ENCODE measurements at places on chromosomes 6 and 20.

DNA sequence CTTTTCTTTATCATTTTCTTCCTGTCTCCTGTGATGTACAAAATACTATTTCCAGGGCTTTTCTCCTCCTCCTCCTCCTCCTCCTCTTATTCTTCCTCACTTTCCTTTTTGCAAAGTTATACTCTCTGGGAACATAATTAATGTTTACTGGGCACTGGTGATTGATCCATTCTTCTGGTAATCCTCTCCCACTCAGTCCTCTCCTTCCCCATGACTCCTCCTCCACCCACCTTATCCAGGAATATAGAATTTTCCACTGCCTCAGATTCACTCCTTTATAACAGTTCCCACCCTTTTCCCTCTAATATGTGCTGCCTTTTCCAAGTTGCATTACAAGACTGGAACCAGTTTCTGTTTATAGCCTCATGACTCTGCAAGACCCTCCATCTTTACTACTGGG is 62.5 kb upstream of the IYD start:
- DNase-seq = no peak

GRCh38 chr20:58012731-58013510 is 215.5 kb downstream of the ANKRD60 start:
- DNase-seq = no peak

- peak; percentile 91 for DNase-seq
These were observed 734 bp downstream of the TPBG start for GRCh38 chr6:82364087-82365015.

DNA sequence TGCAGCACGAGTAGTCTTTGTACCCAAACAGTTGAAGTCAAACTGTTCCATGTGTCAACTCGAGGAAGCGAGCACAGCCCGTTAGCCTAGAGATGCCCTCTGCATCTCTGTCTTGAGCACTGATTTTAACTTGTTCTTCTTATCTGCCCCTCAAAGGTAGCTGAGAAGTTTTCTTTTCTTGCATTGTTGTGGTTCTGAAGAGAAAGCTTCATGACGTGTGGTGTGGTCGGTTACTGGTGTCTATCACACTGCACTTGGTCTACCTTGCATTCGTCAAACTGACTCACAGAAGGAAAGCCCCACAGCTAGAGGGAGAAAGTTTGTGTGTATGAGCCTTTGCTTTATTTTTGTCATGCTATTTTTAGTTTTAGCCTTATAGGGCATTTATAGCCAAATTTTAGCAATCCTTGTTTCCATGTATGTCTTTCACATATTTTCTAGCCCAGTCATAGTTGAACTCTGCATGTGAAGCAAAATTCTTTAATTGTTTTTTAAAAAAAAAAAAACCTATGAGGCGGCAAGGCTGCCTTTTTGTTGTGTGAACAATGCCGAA is 115.1 kb downstream of the JAG1 start:
- peak; percentile 29 for DNase-seq

DNA sequence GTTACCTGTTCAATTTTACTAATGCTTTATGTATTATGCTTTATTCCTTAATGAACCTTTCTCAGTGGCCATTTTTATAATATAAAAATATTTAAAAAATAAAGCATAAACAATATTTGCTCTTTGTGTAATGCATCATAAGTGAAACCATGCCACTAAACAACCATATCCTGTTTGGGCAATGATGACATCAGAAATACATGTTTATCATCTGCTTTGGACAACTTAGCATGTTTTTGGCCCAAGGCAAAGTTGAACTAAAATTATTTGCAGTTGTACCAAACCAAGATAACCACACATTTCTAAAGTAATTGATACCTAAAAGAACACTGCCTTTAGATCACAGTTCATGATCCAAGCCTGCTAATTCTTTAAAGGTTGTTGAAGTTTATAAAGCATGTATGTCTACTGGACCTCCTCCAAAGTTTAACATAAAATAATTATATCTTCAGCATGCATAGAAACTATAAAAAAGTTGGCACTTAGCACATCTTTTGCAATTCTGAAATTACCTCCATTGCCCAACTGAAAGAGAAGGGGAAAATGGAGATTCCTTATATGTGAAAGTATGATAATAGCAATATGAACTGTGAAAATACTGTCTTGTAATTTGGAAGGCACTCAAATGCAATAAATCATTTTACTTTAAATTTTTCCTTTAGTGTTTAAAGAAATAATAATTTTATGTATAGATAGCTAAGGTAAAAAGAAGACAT is 325.6 kb upstream of the RUNX2 start:
- no peak for DNase-seq

DNA sequence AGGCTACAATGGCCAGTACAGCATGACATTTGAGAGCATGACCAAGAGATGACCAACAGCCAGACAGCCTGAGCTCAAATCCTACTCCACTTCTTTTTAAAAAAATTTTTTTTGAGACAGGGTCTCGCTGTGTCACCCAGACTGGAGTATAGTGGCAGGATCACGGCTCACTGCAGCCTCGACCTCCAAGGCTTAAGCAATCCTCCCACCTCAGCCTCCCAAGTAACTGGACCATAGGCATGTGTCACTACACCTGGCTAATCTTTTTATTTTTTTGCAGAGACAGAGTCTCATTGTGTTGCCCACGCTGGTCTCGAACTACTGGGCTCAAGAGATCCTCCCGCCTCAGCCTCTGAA is 42.9 kb downstream of the NOL4L start:
- DNase-seq = no peak

- peak; percentile 25 for DNase-seq
These were observed 544.6 kb upstream of the BTBD3 start for GRCh38 chr20:11372876-11373790.

Measured in mesendoderm (in vitro differentiated cells).